ENCODE measurements at places on chromosomes 2 and 18.
A peak's percentile ranks its signal among the peaks of the same experiment; 100 is the strongest.

GRCh38 chr2:30790879-30791278, 16.4 kb downstream of the CAPN13 start:
- no peak for DNase-seq

- DNase-seq, result no peak
Measured at GRCh38 chr2:64952511-64953482, 36.4 kb upstream of the SLC1A4 start.

DNA sequence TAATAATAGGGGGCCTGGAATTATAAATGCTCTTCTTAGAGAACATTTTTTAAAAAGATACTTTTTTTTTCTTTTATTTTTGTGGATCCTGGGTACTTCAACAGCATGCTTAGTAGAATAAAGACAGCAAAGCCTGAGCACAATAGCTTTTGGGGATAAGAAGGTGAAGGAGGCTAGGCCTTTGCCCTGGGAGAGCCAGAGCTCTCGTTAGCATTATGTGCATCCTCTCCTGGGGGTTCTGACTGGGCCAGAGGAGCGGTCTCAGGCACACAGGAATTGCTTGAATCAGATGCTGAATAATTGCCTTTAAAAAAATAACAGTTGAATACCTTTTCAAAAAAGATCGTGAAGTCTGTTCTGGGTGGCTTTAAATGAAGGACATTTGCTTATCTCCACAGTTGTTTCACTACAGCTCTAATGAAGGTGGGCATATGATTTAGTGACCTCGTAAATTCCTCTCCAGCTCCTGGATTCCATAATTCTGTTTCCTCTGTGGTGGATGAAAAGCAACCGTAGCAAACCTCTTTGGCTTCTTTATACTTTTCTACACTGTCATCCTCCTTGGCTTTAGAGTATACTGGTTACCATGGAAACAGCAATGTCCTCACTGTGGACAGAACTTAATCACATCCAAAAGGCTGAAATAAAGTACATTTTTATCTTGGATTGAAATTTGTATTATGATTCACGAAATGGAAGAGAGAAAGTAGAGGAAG, 133.8 kb downstream of the MAIP1 start:
- DNase-seq, result no peak

GRCh38 chr18:76391038-76391437, 104.0 kb downstream of the ZNF516 start:
- DNase-seq, result no peak

GRCh38 chr18:63979409-63979920, 9.6 kb downstream of the SERPINB8 start:
- peak; percentile 74 for DNase-seq

GRCh38 chr2:159192371-159192918, 94.1 kb downstream of the WDSUB1 start:
- DNase-seq, result no peak

DNA sequence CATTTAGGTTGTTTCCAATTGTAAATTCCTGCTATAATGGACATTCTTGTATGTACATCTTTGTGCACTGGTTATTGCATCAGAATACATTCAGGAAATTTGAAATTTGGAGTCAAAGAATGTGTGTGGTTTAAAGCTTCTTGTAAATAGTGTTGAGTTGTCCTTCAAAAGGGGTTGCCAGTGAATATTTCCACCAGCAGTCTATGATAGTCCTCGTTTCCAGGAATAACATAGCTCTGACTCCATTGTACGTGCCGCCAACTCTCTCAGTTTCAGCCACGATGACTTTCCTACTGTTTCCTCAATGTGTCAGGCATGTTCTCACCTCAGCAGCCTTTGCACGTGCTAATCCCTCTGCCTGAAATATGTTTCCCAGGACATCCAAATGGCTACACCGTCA, 10.9 kb upstream of the HS6ST1 start:
- no peak for DNase-seq

- no peak for DNase-seq
Measured at GRCh38 chr2:232455426-232456255, at the start of gene ALPI. Gene ALPI, plus strand, starts transcription at chr2:232456153. Its CDS starts 47 bp downstream, at chr2:232456200.

DNA sequence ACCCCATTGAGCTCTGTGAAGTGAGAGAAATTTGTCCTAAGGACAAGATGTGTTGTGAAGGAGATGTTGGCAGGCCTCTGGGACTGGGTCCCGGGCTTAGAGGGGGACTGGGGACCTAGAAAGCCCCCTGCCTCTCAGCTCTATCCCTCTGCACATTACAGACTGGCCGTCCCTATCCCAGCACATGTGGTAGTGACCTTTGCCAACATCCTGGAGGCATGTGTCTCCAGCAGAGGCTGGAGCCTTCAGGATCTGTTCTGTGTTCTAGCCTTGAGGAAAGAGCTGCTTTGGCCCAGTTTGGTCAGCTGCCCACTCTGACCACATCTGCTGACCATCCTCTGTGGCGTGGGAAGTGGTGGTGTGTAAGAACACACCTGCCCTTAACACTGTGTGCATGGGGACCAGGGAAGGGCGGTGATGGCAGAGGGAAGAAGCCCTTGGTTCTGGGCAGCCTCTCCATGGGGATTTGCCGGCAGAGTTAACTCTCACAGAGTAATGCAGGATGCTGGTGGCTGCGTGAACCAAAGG, 33.4 kb downstream of the NCK2 start:
- no peak for DNase-seq

DNA sequence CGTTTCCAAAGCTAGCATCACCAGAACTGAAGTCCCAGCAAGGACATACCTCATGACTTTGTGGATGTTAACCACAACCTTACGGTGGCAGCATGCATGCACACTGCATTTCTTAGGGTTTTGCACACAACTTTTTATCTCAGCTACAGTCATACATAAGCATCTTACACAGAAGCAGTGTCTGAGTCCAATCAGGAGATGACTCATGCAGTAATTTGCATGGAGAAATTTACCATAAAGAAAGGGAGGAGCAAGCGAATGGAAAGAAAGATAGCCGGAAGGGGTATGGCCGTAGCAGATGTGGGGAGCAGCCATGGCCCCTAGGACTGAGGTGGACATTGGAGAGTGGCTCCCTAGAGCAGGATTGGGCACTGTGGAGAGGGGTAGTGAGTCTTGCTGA, 522.5 kb downstream of the GALR1 start:
- no peak for DNase-seq

DNA sequence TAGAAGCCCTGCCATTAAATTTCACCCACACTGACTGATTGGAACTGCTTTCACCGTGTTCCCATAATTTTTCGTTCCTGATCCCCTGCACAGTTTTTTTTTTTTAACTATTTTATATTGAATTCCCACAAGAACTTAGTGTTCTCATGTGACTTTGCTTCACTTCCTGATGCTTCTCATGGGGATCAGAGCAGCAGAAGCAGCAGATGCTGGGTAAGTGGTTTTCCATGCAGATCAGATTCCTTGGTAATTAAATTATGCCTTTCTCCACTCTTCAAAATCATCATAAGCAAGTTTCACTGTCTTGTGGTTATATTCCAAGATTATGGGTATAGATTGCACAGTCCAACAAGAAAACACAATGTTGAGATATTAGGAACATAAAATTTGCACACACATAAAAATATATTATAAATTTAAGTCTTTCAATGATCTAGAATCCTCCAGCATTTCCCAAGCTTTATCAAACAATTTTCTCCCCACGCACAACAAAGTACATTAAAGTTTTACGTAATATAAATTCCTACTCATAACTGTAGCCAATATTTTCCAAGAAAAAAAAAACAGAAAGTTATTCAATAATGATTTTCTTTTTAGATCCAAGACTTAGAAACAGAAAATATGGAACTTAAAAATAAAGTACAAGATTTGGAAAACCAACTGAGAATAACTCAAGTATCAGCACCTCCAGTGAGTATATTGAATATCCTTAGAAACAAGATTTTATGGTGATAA, 277.9 kb downstream of the GULP1 start:
- no peak for DNase-seq

Data from natural killer cell (primary cell).